ENCODE measurements at places on chromosomes 2 and 18. TPM values are rescaled to one million over a fixed set of nuclear protein-coding genes. Genes with fewer than 3 reads are reported as not detected.

The PLEK gene
- total RNA-seq, result 3.4 TPM

The APCDD1 gene
- 7.5 TPM for total RNA-seq

The CWC22 gene
- 15.8 TPM for total RNA-seq

The GAL3ST2 gene
- 1.7 TPM for total RNA-seq

The RNF125 gene
- 1.1 TPM for total RNA-seq

The NOSTRIN gene
- total RNA-seq, result 10.1 TPM

The FAM228B gene
- total RNA-seq, result 11.1 TPM

The LIMS3 gene
- total RNA-seq, result 8.2 TPM

The GALNT5 gene
- 0.04 TPM for total RNA-seq

The IL1B gene
- total RNA-seq, result 0.68 TPM

The STK39 gene
- 18.3 TPM for total RNA-seq

The ZNF385B gene
- total RNA-seq, result 8.1 TPM

The GTF2A1L gene
- not detected for total RNA-seq

The SP5 gene
- 0.16 TPM for total RNA-seq

The EXOC6B gene
- total RNA-seq, result 114 TPM

The CFC1 gene
- not detected for total RNA-seq

The NHEJ1 gene
- 4.6 TPM for total RNA-seq

The FOXD4L1 gene
- 0.09 TPM for total RNA-seq

The TMX3 gene
- total RNA-seq, result 28.1 TPM

The MDH1B gene
- 0.30 TPM for total RNA-seq

The ABCG8 gene
- total RNA-seq, result not detected

The TBR1 gene
- not detected for total RNA-seq

The RPL31 gene
- total RNA-seq, result 383 TPM

The RAPGEF4 gene
- total RNA-seq, result 11.0 TPM

The ANKZF1 gene
- total RNA-seq, result 28.1 TPM

The MOGAT1 gene
- total RNA-seq, result 0.31 TPM

The LYG1 gene
- total RNA-seq, result not detected

The BMPR2 gene
- total RNA-seq, result 66.1 TPM

The ACYP2 gene
- total RNA-seq, result 81.9 TPM

The WNT10A gene
- not detected for total RNA-seq

The CHCHD5 gene
- 22.1 TPM for total RNA-seq

The KLHL29 gene
- 1.9 TPM for total RNA-seq

The NETO1 gene
- total RNA-seq, result 0.12 TPM

The NOL4 gene
- not detected for total RNA-seq

The DLGAP1 gene
- 0.12 TPM for total RNA-seq

The PECR gene
- total RNA-seq, result 6.8 TPM

The LGALSL gene
- total RNA-seq, result 22.5 TPM

The MAL gene
- total RNA-seq, result 0.97 TPM

The RGPD5 gene
- total RNA-seq, result 16.2 TPM

The ZNF512 gene
- total RNA-seq, result 14.0 TPM

The TSPYL6 gene
- not detected for total RNA-seq

The PROKR1 gene
- not detected for total RNA-seq

The AMER3 gene
- total RNA-seq, result not detected

The CDC42EP3 gene
- total RNA-seq, result 84.5 TPM

The MYO3B gene
- total RNA-seq, result 0.10 TPM

The AQP4 gene
- 9.2 TPM for total RNA-seq

The LIMS4 gene
- total RNA-seq, result 5.7 TPM

The GLI2 gene
- total RNA-seq, result 1.0 TPM

The ACTR3 gene
- total RNA-seq, result 53.3 TPM

The KRTCAP3 gene
- total RNA-seq, result not detected

The SOS1 gene
- 17.6 TPM for total RNA-seq

The INPP5D gene
- 4.9 TPM for total RNA-seq

The REG3A gene
- not detected for total RNA-seq
